ENCODE measurements at places on chromosomes 3 and 15.
A peak's percentile ranks its signal among the peaks of the same experiment; 100 is the strongest.

DNA sequence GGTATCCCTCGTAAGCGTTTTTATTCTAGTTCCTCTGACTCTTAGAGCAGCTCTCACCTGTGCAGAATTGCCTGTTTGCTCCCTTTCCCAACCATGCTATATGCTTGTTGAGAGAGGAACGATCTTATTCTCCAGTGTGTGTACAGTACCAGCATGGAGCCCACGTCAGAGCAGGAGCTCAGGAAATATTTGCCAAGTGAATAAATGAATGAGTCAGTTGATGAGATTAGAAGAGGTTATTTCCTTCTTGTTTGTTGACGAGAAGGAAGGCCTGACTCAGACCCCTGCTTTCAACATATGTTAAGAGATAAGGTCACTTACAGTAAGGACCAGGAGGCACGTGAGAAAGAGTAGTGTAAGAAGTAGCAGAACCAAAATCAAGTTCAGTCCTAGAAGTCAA lies 106.3 kb upstream of the ABHD17C start:
- peak; percentile 62 for DNase-seq

- DNase-seq: no peak
These were observed 36.3 kb upstream of the HERC1 start for GRCh38 chr15:63870043-63870394.

DNA sequence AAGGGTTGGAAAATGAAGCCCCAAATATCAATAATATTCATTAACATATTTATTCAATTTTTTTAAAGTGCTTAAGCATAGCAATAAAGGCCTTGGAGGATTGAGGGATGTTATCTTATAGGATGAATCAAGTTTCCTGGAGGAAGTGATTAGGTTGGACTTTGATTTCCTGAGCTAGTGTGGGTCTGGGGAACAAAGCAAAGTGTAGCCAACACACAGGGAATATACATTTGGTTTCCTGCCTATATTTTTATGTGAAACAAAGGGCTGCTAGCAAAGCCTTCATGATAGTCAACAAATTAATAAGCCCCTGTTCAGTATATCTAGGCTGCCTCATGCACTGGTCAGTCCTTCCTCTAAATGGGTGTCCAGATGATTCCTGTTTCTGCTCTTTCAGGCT lies 261.1 kb upstream of the IL12A start:
- DNase-seq: no peak

GRCh38 chr3:125582707-125583106 lies 12.6 kb downstream of the OSBPL11 start:
- no peak for DNase-seq

- no peak for DNase-seq
These were observed 646.0 kb downstream of the TUSC7 start for GRCh38 chr3:117355566-117355965.

GRCh38 chr3:107431246-107432012 lies 54.2 kb downstream of the CCDC54 start:
- peak; percentile 23 for DNase-seq

GRCh38 chr3:57130571-57131209 lies 34.5 kb downstream of the IL17RD start:
- no peak for DNase-seq
